ENCODE measurements at places on chromosomes 2 and 18.

GRCh38 chr2:238145851-238146250 lies 7.4 kb downstream of the KLHL30 start:
- DNase-seq: no peak

- no peak for DNase-seq
Measured at GRCh38 chr2:48114256-48114655, 208.0 kb upstream of the FBXO11 start.

GRCh38 chr2:63514237-63514716 lies 74.0 kb downstream of the WDPCP start:
- no peak for DNase-seq

- no peak for DNase-seq
Measured at GRCh38 chr2:143504397-143504796, 375.2 kb downstream of the ARHGAP15 start.

DNA sequence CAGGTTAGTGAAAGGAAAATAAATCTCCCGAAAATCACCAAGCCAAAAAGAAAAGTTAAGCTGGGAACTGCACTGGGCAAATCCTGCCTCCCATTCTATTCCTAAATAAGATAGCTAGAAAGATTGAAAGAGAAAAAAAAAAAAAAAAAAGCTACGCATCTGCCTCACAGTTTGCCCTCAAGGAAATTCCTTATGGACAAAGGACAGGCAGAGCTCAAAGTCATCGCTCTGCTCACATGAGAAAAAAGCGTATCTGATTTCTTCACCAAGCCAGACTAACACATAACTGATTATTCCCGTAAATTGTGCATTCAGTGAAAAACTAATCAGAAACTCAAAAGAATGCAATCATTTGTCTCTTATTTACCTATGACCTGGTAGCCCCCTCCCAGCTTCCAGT lies 50.0 kb downstream of the PUM2 start:
- DNase-seq: no peak

- no peak for DNase-seq
Measured at GRCh38 chr2:31347750-31348149, 66.8 kb downstream of the XDH start.

DNA sequence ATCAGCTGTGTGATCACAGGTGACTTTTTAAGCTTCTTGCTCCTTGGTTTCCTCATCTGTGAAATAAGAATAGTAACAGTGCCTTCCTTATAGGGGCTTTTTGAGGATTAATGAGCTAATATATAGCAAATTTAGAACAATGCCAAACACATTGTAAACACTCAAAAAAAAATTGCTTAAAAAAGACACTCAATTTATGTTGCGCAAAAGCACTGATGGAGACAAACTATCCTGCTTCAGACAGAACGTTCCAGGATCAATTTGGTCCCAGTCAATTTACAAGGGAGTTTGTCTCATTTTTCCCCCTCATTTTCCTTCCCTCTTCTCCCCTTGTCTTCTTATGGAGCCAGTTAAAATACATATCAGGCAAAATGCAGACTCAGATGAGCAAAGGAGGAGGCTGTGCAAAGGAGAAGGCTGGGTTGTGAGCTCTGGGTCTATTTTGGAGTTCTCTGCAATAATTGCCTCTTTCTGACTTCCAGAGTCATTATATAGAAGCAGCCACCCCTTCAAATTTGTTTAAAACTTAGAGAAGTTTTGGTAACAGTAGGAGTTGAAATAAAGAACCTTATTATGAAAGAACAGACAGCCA lies 83.7 kb downstream of the SOCS6 start:
- DNase-seq: no peak

GRCh38 chr2:23645230-23645808 lies 260.3 kb downstream of the KLHL29 start:
- DNase-seq: no peak

DNA sequence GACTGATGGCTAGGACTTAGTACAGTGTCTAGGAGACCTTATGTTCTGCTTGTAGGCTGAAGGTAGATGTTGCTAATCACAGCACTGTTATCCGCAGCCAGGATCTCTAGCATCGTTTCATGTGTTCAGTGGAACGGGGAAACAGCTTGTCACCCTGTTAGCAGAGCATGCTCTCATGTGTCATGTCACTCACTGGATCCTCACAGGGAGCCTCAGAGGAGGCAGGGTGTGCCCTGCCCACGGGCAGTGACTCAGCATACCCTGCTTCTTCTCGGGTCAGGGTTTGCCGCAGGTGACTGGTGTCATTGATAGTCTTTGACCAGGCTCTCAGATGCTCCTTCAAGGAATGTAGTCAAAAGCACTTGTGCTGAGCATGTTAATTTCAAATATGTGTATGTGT lies 44.4 kb downstream of the RPIA start:
- no peak for DNase-seq

- DNase-seq: no peak
Measured at GRCh38 chr18:12921178-12921577, 26.6 kb upstream of the SEH1L start.

- no peak for DNase-seq
Measured at GRCh38 chr2:228066126-228066798, 115.2 kb downstream of the SPHKAP start.

DNA sequence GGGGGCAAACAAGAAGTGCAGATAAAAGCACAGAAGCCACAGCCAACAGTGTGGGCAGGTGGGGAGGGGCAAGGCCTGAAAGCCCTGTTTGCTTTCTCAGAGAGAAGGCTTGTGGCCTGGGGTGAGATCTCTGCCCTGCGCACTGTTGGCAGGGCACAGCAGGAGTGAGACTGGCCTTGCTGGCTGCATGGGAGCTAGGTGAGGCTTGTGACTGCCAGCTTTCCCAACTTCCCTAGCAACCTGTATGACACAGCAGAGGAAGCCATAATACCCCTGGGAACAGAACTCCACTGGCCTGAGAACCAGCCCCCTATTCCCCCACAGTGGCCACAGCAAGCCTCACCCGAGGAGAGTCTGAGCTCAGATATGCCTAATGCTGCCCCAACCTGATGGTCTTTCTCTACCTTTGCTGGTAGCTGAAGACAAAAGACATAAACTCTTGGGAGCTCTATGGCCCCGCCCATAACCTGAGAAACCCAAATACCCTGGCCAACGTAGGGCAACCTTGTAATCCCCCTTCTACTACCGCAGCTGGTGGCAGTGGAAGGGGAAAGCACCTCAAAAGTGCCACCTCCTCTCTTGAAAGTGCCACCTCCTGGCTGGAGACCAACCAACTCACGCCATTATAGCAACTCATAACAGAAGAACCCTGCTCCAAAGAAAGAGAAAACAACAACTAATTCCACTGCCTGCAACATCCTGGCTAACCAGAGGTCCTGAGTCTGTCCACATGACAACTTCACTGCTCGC lies 44.4 kb downstream of the LCT start:
- no peak for DNase-seq

DNA sequence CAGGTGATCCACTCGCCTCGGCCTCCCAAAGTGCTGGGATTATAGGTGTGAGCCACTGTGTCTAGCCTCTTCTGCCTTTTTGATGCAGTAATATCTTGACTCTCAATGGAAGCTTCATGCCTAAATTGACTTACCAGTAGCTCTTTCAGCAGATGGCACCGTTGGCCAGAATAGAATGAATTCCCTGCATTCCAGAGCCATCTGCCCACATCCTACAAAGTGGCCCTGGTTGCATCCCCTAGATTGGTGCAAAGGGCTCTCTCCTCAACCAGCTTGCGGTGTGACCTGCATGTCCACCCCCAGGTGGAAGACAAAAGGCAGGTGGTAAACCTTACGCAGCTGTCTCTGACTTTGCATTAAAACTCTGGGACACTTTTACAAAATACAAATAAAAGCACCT lies 4.4 kb upstream of the PARD6G start:
- DNase-seq: no peak

DNA sequence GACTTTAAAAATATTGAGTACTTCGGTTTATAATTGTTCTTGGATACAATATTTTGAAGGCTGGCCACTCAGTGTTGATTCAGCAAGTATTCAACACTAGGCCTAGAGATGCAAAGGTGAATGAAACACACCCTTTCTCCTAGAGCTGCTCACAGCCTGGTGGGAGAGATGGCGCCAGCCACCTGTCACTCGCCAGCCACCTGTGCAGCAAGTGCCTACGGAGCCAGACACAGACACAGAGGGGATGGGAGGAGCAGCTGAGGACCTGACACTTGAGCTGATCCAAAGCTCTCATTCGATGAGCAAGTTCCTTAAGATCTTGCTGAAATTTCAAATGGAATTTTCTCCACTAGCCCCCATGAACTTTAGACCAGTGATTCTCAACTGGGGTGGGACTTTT lies 151.1 kb upstream of the RIOK3 start:
- no peak for DNase-seq

DNA sequence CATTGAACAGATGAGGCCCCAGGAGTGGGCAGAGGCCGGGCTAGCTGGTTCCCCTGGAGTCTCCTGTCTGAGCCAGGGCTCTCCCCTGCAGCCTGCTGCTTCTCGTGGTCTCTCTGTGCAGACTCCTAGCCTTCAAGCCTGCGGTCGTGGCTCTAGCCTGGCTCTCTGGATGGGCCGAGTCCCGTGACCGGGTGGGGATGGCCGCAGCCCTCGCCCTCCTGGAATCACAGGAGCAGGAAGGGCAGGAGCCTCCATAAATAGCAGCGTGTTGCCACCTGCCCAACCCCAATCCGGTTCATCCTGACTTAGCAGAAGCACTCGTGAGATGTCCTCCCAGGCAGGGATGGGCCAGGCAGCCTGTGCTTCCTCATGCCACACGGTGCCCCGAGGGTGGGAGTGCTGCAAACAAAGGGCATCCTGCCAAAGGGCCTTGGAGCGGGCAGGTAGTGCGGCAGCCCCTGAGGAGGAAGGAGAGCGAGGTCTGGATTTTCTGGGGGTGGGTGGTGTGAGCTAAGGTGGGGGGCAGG lies 43.9 kb downstream of the FOSL2 start:
- no peak for DNase-seq

GRCh38 chr2:224063298-224063648 lies 24.2 kb upstream of the SERPINE2 start:
- no peak for DNase-seq

All from effector memory CD4-positive, alpha-beta T cell (primary cell).